ENCODE measurements at places on chromosomes 4 and X.

GRCh38 chr4:98641376-98641775 lies 17.0 kb downstream of the TSPAN5 start:
- no peak for DNase-seq

DNA sequence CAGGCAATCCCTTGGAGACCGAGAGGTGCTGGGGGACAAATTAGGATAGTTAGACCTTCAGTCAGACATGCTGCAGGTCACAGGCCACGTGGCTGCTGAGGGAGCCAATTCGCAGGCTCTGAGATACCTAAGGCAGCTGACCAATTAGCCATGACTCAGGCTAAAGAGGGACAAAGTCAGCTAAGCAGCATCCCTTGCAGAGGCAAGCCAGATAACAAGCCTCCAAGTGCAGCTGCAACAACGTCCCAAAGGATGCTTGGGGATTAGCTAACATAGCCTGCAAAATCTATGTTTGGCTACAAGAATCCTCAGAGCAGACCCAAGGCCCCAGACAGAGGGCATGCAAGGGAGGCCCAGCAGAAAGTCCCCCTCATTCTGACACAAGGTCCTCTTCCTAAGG lies 93.5 kb downstream of the SEL1L3 start:
- DNase-seq, result no peak

GRCh38 chrX:114583646-114584374 lies at the start of gene HTR2C:
Gene HTR2C (plus strand): TSS chrX:114584086. CDS start chrX:114726937, 142,851 bp downstream.
- no peak for DNase-seq

DNA sequence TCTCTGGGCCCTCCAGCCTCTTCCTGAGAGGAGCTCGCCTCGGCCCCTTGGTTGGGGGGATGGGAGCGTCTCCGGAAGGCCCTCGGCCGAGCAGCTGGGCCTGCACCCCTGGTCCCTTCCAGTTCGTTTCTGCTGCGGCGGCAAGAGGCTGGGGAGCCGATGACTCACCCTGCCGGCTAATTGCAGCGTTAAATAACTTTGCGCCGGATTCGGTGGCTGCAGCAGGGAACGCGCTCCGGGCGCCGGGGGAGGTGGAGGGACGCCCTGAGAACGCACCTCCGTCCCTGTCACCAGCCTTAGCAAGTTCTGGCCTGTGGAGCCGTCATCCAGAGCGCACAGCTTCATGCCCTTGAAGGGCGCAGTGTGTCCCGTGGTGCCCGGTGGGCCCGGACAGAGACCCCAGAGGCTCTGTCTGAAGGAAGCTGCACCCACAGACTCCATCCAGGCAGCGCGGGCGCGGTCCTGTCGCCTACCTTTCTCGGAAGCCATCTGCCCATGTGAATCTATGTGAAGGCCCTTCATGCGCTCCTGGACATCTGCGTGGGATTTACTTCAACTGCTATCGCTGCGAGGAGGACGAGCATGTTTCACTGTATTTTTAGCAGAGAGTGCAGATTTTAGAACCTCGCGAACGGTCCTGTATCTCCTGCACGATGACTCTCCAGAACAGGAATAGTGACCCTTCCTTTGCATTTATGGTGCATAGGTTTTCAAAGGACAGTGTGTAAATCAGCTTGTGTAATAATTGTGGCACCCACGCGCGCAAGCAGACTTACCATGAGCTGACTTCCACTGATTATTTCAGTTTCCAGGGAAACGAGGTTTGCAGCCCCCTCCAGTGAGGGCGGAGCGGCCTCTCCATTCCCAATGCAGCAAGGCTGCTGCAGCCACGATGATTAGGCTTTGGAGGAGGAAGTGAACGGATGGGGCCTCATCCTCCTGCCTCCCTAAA lies 1.7 kb upstream of the TMEM271 start:
- no peak for DNase-seq

DNA sequence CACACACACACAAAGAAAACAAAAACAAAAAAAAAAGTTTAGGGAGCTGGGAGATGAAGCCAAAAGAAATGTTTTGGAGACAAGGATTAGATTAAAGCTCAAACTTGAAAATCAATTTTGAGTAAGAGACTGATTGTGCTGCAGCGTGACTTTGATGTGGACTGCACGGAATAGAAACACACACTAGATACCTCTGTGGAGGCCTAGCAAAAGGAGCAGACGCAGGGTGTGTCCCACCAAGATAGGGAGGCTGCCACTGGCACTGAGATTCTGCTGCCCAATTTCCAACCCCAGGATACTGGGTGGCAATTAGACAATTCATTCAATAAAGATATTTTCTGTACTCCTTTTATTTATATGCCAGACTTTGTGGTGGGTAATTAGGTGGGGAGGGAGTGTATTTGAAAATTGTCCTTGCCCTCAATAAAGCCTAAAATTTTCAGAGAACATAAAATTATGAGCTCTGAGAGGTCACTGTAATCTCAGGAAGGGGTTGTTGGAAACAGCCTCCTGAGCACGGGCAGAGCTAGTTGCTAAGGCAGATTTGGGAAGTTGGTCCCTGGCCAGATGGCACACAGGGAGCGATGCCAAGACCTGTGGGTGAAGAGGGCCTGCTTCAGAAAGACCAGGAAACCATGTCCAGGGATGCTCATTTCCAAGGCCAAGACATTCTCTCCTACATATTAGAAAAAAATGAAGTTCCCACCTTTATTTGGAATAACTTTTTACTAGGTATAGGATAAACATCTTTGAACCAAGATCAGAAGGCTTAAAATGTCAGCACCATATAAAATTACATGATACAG lies 1.9 kb upstream of the PPP3CA start:
- DNase-seq, result peak; percentile 73

GRCh38 chrX:149221230-149221629 lies 283.9 kb downstream of the IDS start:
- no peak for DNase-seq

GRCh38 chr4:69835766-69836165 lies 24.2 kb downstream of the SULT1E1 start:
- DNase-seq, result no peak

GRCh38 chrX:12956704-12957534 lies 18.0 kb upstream of the TMSB4X start:
- no peak for DNase-seq

DNA sequence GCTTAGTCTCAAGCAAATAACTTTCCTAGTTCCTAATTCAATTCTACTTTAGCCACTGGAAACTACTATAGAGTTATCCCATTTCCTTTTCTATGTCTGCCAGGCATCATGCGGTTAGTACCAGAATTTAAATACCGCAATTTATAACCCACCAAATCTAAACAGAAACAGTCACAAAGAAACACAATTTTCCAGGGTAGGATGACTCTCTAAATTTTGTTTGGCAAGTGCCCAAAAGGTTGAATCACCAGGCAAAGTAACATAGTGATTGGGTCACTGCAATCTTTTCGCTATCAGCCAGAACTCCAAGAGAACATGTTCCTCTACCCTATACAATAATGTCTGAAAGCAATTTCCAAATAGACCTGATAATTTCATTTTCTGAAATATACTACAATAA lies 240.2 kb upstream of the GRIA3 start:
- no peak for DNase-seq

DNA sequence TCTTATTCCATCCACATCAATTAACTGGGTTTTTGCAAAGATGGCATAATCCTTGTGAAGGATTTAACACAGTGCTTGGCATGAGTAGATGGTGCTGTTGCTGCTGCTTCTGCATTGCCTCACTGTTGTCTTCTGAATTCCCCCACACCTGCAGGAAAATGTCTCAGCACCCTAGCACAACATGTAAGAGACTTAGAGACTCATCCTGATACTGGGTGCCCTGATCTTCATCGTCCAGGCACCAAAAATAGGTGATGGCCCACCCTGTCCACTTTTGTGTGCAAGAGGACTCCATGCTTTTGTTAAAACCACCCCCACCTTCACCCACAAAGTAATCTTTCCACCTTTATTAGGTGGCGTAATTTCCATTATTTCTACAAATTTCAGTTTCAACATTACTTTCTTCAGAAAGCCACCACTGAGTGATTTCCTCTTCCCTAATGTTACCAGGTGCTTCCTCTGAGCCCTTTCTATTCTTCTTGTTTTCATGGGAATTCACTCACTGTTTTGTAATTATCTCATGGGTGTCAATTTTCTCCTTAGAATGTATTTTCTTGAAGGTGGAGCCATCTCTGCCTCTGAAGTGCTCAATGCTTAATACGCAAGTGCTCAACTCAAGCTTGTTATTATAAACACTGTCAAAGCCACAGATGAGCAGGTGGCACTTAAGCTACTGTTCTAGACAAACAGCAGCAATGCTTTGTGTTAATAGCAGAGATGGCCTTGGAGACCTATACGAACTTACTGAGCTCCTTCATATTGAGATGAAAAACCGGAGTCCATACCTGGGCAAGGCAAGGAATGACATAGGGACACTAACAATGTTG lies 89.5 kb downstream of the HS3ST1 start:
- no peak for DNase-seq

GRCh38 chrX:148047200-148047599 lies 66.1 kb downstream of the FMR1NB start:
- DNase-seq, result no peak

DNA sequence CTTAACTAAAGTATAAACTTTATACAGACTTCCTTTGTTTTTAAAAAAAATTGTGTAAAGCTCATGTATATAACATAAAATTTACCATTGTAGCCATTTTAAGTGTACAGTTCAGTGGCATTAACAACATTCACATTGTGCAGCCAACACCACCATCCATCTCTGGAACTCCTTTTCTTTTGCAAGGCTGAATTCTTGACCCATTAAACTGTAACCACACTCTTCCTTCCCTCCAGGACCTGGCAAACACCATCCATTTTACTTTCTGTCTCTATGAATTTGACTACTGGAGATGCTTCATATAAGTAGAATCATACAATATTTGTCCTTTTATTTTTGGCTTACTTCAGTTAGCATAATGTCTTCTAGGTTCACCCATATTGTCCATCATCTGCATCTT lies 104.7 kb downstream of the RASL11B start:
- DNase-seq, result no peak

DNA sequence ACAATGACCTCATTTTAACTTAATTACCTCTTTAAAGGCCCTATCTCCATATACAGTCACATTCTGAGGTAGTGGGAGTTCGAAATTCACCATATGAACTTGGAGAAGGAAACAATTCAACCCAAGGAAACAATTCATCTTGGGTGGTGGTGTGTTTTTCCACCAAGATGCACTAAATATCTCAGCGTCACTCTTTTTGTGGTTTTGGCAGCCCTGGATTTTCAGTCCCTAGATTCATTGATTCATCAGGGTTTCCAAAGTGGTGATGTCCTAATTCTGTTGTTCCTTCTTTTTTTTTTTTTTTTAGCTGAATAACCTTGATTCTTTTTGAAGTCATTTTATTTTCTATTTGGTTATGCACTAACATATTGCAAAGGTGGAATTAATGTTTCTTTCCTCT lies 162.6 kb upstream of the RAPGEF2 start:
- no peak for DNase-seq

- no peak for DNase-seq
Observed at GRCh38 chr4:98473046-98473445, 185.4 kb downstream of the TSPAN5 start.

GRCh38 chr4:45925809-45926208 lies 198.0 kb downstream of the GABRG1 start:
- no peak for DNase-seq

- no peak for DNase-seq
Observed at GRCh38 chrX:64853424-64853823, 122.8 kb downstream of the ZC4H2 start.

GRCh38 chr4:11589676-11590075 lies 161.0 kb upstream of the HS3ST1 start:
- no peak for DNase-seq

GRCh38 chr4:123555807-123556273 lies 159.2 kb downstream of the SPRY1 start:
- no peak for DNase-seq

DNA sequence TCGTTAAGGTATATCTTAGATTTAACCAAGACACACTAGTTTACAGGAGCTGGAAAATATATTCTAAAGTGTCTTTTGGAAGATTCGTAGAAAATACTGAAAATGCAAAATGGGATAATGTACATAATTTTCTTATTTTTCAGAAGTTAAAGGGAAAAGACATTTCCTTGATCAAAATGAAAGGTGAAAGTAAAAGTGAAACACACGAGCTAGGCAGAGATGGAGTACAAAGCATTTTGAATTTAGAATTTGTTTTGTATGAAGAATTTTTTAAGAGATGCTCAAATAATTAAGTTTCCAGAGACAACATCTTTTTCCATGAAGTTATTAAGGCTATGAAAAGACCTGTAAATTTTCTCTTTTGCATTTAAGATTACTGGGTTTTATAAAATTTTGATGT lies 2192.6 kb upstream of the AGA start:
- DNase-seq, result no peak

- DNase-seq, result peak; percentile 83
Observed at GRCh38 chr4:1207603-1208265, 35.4 kb upstream of the SPON2 start.

DNA sequence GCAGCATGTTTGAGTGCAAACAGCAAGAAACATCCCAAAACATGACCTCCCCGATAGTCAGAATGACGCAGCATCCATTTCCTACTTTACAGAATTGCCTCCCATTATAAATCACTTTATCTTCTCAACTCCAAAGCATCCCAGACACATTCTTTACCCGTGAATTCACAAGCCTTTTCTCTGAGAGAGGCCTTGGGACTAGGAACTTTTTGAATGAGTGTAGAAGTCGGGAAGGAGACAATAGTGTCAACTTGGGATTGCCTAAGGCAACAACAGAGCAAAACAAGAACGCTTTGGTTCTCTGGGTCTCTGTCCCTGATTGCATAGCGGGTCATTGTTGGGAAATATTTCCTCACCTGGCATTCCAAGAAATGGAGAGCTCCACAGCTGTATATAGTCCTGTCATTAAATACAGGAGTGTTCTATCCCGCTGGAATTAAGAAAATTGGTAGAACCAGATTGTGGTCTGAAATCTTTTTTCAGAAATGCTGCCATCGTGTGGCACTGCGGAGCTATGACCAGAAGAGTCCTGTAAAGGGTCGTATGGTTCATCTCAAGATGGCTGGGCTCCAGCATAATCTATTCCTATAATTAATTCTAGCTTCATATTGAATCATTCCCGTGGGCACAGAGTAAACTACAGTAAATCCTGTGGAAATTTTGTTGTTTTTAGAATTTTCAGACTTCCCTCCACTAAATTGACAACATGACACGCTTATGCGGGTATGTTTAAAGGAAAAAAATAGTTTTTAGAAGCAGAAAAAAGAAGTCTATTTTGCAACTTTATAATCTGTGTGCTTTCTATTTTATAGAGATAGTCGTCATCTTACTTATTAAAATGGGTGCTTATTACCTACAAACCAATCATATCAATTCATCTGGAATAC lies 2.0 kb upstream of the SPP1 start:
- DNase-seq, result no peak

GRCh38 chr4:37803348-37803973 lies 23.0 kb upstream of the PGM2 start:
- DNase-seq, result no peak

DNA sequence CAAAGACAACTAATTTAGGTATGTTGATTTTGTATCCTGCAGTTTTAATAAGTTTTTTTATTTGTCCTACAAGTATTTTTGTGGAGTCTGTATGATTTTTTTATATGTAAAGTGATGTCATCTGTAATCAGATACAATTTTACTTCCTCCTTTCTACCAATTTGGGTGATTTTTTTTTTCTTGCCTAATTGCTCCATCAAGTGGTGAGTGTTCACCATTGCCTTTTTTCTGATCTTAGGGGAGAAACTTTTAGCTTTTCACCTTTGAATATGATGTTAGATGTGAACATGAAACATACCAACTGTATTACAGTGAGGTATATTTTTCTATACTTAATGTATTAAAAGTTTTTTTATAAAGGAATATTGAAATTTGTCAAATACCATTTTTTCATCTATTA lies 362.3 kb downstream of the PABPC4L start:
- DNase-seq, result no peak
